ENCODE measurements at places on chromosomes 5 and 9. TPM values are rescaled to one million over a fixed set of nuclear protein-coding genes. Genes with fewer than 3 reads are reported as not detected.
A peak's percentile ranks its signal among the peaks of the same experiment; 100 is the strongest.

DNA sequence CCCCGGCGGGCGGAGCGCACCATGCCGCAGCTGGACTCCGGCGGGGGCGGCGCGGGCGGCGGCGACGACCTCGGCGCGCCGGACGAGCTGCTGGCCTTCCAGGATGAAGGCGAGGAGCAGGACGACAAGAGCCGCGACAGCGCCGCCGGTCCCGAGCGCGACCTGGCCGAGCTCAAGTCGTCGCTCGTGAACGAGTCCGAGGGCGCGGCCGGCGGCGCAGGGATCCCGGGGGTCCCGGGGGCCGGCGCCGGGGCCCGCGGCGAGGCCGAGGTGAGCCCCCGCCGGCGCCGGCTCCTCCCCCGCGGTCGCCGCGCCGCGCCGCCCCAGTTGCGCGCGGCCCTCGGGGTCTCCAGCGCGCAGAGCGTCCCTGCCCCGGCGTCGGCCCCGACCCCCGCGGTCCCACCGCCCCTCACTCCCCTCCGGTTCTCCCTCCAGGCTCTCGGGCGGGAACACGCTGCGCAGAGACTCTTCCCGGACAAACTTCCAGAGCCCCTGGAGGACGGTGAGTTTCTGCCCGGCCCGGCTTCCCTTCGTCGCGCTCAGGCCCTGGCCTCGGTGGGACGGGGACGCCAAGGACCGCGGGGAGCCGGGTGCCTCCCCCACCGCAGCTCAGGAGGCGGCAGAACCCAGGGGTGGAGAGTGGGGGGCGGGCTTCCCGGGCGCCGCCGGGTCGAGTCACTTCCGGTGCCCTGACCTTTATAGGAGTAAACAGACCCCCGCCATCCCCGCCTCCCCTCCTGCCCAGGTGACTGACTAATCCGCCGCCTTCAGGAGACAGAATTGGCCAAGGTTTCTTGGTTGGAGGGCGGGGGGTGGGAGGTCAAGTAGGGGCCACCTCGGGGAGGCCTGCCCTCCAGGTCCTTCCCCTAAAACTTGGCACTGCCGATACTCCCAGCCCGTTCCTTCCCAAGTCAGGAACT lies 665 bp downstream of the TCF7 start:
- peak; percentile 87 for DNase-seq

The SOX30 gene
- not detected for total RNA-seq

DNA sequence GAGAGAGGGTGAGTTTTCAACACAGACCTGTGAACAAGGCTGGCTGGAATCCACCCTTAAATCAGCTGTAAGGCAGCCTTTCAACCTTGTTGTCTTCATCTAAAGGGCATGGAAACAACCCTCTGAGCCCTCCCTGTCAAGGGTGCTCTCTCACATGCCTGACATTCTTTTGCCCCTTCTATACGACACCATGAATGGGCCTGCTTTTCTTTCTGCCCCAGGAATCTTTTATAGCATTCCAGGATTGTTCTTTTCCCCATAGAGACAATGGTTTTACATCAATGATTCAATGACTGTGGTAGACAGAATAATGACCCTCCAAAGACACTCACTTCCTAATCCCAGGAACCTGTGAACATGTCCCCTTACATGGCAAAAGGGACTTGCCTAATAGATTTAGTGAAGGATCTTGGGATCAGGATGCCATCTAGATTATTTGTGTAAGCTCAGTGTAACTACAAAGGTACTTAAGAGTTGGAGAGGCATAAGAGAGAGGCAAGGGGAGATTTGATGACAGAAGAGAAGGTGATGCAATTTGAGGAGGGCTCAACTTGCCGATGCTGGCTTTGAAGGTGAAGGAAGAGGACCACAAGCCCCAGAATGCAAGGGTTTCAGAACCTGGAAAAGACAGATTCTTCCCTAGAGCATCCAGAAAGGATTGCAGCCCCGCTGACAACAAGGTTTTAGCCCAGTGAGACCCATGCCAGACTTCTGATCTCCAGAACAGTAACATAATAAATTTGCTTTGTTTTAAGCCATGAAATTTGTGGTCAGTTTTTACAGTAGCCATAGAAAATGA lies 29.2 kb upstream of the HMHB1 start:
- DNase-seq: no peak

DNA sequence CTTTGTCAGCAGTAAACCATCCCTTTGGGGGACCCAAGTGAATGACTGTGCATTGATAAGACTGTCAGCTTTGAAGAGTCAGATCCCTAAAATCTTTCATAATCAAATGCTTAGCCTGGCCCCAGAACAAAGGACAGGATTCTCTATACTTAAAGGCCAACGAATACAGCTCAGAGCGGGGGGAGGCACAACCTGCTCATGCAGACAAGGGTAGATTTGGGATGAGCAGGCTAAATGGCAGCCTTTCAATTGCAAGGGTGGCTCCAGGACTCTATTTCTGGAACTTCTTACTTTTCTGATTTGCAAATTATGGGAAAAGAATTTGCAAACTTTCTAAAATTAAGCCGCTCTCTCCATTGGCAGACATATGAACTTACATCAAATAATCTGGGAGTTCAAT lies 66.4 kb downstream of the ELL2 start:
- DNase-seq: no peak

- no peak for DNase-seq
These were observed 18.6 kb upstream of the MAN2A1 start for GRCh38 chr5:109671136-109671535.

DNA sequence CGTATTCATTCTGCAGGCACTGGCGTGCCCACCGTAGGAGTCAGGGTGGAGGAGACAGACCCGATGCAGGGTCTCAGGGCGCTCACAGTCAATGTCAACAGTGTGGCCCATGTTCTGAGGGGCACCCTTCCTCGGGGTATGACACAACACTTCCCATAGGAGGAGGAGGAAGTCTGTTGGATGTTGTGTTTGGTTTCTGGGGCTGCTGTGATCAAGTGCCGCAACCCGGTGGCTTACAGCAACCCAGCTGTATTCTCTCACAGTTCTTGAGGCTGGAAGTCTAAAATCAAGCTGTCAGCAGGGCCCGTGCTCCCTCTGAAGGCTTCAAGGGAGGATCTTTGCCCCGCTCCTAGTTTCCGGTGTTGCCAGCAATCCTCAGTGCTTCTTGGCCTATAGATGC lies 5.6 kb upstream of the HNRNPAB start:
- no peak for DNase-seq

DNA sequence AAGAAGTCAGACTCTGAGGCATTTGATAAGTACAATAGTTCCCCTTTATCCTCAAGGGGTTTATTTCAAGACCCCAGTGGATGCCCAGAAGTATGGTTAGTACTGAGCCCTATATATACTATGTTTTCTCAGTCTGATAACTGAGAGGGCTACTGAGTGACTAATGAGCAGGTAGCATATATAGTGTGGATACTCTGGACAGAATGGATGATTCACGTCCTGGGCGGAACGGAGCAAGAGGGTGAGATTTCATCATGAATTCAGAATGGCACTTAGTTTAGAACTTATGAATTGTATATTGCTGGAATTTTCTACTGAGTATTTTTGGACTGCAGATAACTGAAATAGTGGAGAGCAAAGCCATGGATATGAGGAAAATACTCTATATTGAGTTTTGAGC lies 457.6 kb downstream of the PLK2 start:
- no peak for DNase-seq

GRCh38 chr5:44881266-44881665 lies 72.5 kb downstream of the MRPS30 start:
- DNase-seq: no peak

The IL4 gene
- total RNA-seq: not detected

The HMHB1 gene
- total RNA-seq: not detected

GRCh38 chr5:72837524-72838096 lies 21.1 kb downstream of the TNPO1 start:
- no peak for DNase-seq

DNA sequence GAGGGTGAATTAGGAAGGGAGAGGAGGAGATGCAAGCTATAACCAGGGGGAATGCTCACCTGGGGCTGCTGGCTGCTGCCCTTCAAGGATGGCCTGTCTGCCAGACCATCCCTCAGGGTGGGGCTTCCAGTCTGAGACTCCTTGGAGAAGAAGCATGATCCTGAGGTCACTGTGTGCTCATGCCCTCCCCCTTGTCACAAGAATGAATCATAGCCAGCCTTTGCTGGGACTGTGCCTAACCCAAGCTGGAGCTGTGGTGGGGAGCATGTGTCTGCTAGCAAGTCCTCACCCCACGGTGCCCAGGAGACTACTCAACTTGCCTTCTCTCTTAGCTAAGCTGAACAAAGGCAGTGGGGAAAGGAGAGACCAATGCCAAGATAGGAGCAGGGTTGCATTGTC lies 463.6 kb downstream of the SPOCK1 start:
- no peak for DNase-seq

The ARID3C gene
- not detected for total RNA-seq

GRCh38 chr5:76736679-76737556 lies 21.0 kb downstream of the F2R start:
- no peak for DNase-seq

DNA sequence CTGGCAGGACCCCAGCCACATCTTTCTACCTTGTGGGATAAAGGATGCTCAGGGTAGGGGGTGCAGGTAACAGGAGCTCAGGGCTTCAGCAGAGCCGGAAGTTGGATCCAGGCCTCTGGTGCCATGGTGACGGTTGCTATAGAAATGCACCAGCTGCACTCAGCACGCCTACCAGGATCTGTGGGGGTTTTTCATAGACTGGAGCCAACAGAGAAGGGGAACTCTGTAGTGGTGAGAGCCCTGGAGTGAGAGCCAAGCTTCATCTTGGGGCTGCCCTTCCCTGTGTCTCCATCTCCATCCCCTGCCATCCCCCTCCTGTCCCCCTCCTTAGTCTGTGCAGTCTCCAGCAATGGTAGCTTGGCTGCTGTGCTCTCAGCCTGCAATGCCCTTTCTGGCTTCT lies 27.5 kb upstream of the BOD1 start:
- DNase-seq: no peak

- DNase-seq: no peak
These were observed 37.8 kb upstream of the UNC5A start for GRCh38 chr5:176772271-176773210.

DNA sequence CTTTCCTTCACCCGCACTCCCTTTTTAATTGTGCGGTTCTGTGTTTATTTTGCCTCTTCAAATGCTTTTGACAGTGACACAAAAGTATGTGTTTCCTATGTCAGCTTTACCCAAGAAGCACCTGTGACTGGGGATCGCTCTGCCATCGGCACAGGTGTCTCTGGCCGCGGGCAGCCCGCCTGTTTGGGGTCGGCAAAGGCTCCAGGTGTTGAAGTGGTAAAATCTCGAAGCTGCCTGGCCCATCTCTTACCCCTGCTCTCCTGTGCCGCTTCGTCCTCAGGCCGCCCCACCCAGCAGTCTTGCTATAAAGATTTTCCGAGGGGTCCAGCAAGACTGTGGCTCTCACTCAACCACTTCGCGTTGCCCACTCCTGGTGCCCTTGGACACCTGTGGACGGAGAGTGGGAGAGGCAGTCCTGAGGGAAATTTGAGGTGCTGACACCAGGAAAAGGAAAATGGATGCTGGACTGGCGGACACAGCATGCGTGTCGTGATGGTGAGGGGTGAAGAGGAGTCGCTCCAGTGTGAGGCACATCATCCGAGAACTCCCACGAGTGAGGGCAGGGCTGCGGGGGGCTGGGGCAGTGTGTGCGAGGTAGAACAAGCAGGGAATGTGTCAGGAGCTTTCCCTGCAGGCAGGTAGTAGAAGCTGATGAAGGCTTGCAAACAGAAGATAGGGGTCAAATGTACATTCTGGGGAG lies 29.1 kb upstream of the CEP72 start:
- no peak for DNase-seq

- DNase-seq: no peak
These were observed 720.2 kb upstream of the TYRP1 start for GRCh38 chr9:11973011-11973410.

- no peak for DNase-seq
These were observed 76.9 kb upstream of the EQTN start for GRCh38 chr9:27373851-27374250.

- no peak for DNase-seq
These were observed 25.2 kb downstream of the COL5A1 start for GRCh38 chr9:134666831-134667230.

The UNC5A gene
- total RNA-seq: not detected

DNA sequence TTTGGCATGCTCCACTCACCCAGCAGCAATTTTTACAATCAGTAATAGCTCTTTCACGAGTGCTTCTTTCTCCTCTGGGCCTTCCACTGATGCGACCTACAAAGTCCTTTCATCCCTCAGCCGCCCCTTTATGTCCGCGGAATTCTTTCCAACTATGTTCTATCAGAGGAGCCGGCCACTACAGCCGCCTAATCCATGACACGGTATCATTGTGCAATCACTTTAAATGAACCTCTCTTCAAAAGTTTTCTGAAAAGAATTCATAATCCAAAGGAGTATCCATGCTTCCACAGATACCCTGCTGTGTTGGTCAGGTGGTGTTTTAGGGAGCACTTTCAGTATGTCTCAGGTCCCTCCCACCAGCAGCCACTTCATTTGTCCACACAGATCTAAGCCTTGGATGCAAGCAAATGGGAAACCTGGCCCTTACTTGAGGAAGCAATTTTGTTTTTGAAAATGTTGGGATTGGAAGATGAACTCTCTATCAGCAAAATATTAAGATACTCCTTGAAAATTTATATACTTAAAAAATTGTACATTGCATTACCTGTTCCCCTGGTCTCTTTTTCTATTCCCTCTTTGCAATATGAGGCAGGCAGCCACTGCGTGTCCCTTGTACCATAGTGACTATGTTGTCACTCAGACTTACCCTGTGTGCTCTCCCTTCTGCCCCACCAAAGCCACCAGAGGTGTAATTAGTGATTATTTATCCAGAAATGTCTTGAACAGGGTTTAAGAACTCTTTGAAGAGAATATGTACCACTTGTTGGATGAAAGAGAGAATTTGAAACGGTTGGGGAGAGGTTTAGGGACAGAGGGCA lies 12.9 kb upstream of the MEF2C start:
- no peak for DNase-seq

- DNase-seq: no peak
These were observed 56.2 kb upstream of the TNFSF15 start for GRCh38 chr9:114861922-114862605.

- no peak for DNase-seq
These were observed 389.5 kb downstream of the ACTL7B start for GRCh38 chr9:108466304-108466703.

GRCh38 chr9:128249908-128250838 lies 25.6 kb downstream of the GOLGA2 start:
- DNase-seq: peak; percentile 98

Data from activated naive CD8-positive, alpha-beta T cell treated with anti-CD3 and anti-CD28 coated beads for 36 hours (primary cell).